ENCODE measurements at places on chromosomes 7 and 10.

DNA sequence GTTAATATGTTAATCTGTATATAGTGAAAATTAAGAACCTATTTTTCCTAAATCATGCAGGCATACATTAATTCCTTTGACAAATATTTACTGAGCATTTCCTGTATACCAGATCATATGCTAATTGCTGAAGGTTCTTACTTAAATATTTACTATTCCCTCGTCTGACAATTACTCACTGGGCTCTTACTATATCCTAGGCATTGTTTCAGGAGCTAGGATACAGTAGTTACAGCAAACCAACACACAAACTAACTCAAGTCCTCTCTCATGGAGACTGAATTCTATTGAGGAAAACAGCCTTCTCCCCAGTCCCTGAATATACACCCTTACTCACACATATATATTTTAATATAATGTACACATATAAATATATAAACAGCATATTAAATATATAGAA, 786.0 kb downstream of the NRG3 start:
- no peak for DNase-seq

DNA sequence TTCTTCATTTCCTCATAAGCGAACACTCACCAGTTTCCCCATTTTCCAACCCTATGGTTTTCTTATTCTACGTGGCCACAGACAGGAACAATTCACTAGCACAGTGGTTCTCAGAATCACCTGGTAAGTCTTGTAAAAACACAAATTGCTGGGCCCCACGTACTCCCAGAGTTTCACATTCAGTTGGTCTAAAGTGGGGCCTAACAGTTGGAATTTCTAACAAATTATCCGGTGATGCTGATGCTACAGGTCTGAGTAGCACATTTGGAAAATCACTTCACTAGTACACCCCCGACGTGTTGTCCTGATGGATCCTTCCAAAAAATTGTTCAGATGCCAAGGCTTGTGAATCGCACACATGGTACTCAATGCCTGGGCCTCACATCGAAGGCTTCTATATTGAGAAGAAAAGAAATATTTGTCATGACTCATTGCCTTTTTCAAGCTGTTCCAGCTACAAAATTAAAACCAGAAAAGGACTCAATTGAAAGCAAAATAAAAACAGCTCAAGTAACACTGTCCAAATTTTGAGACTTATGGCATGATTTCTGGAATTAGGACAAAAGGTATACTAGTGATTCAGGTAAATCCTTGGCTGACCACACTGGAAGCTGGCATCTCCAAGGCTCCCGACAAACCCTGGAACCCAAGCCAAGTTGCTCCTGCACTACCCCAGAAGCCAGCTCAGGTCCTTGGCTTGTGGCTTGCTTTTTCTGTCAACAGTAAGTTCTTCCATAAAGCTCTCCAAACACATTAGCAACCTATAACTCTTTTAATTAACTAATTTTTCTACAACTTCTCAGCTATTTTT, 12.9 kb upstream of the VIM start:
- DNase-seq: no peak

- DNase-seq: no peak
These were observed 240.5 kb downstream of the GLI3 start for GRCh38 chr7:41996381-41997035.

DNA sequence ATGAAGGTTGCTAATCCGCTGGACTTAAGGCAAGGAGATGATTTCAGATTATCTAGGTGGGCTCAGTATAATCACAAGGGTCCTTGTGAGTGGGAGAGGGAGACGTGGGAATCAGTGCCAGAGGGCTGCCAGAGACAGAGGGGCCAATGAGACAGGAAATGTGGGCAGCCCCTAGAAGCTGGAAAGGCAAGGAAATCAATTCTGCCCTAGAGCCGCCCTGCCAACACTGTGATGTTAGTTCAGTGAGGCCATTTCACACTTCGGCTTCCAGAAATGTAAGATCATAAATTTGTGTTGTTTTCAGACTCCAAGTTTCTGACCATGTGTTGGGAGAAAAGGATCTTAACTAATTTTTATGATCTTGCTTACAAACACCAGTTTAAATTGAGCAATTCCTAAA, 3.6 kb upstream of the GPNMB start:
- DNase-seq: no peak

GRCh38 chr7:95686109-95686508, 86.2 kb upstream of the DYNC1I1 start:
- DNase-seq: no peak

GRCh38 chr10:122173766-122174435, 97.2 kb upstream of the BTBD16 start:
- DNase-seq: no peak

DNA sequence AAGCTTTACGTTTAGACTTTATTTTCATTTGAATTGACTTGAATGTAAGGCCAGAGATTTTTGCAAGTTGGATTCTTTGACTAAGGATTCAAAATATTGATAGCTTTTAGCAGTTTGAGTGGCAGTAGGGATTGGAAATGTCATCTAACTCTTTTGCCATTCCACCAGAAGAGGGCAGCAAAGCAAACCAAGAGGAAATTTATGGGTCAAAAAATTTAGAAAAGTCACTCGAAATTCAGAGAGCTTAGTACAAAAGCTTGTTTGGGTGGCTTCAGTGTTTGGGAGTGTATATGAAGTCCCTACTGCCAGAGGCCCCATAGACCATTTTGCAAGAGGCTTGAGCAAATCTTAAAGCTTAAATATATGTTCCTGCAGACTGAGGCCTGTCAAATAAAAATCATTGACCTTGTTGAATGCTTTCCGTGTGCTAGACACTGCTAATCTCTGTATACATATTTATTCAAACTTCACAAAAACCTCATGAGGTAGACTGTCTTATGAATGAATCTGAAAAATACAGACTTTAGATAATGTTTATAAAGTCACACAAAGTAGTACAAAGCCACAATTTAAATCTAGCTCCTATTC, 44.6 kb upstream of the RSBN1L start:
- DNase-seq: no peak

GRCh38 chr7:129669901-129670300, 58.4 kb downstream of the NRF1 start:
- DNase-seq: no peak

- no peak for DNase-seq
These were observed 165.9 kb upstream of the PLXNA4 start for GRCh38 chr7:132742189-132742612.

DNA sequence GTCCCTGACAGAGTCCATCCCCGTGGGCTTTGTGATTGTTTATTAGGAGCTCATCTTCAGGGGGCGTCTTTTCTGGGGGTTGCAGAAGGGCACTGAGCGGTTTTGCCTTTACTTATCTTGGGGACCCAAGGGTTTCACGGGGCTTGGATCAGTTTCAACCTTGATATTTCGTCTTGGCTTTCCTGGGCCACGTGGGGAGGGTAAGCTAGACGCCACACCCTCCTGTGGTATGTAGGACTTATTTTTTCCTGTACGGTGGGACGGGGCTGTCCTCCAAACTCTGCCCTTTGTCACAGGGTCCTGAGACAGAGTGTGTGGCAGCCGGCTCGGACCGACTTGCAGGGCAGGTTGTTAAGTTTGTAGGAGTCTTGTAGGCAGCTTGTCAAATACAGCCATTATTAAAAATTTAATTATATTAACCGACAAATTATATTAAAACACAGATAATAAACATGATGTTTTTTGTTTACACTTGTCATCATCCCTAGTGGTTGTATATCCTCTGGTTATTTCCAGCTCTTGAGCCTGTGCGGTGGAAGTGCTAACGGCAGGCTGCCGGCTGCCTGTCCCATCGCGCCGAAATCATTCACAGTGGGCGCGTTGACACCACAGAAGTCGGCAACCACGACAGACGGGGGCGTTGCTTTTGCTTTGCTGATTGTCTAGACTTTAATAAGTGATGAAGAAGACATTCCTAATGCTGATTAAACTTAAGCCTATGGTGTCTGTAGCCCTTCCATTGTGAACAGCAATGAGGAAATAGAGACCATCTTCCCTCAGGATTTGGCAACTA, 193.2 kb downstream of the DNAJB6 start:
- no peak for DNase-seq

- no peak for DNase-seq
These were observed 4.1 kb downstream of the ERCC6 start for GRCh38 chr10:49534670-49535381.

DNA sequence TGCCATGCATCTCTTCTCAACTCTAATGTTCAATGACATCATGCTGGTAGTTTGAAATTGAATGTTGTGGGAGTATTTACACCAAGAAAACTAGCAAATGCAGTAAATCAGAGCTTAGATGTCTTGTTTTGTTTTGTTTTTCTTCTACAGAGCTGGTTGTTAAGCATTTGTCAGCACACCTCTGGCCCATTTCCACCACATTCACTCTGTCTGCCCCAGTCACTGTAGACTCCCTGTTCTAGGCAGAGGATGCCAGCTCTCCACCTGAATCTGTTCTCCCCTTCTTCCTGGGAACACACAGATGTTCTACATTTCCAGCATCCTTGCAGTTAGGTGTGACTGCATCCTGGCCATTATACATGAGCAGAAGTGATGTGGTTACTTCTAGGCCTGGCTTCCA, 4.1 kb upstream of the ARHGAP22 start:
- no peak for DNase-seq

GRCh38 chr10:1461016-1461415, 276.3 kb downstream of the ADARB2 start:
- DNase-seq: no peak

- DNase-seq: no peak
These were observed 15.2 kb downstream of the STAMBPL1 start for GRCh38 chr10:88895250-88895649.

DNA sequence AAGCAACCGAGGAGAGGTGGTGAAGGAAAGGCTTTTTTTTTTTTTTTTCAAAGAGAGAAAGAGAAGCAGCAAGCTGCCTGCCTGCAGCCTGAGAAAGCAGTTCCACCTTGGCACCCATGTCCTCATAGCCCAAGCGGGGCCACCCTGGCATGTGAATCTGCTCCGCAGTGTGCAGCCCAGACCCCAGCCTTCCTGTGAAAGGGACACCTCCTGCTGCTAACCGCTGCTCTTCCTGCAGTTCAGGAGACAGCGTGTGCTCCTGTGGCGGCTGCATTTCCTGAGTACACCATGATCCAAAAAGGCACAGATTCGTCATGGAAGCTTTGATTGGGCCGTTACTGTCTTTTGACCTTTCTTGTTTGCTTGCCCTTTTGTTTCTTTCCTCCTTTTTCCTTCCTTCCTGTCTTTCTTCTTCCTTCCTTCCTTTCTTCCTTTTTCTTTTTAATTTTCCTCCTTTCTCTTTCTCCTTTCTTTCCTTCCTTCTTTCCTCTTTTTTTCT, 38.1 kb downstream of the IKZF1 start:
- no peak for DNase-seq

- no peak for DNase-seq
These were observed 52.6 kb downstream of the ITGB1 start for GRCh38 chr10:32905466-32905865.

- no peak for DNase-seq
These were observed 41.9 kb downstream of the NKX6-2 start for GRCh38 chr10:132743925-132744490.

GRCh38 chr7:15719311-15719710, 32.8 kb upstream of the MEOX2 start:
- DNase-seq: no peak

DNA sequence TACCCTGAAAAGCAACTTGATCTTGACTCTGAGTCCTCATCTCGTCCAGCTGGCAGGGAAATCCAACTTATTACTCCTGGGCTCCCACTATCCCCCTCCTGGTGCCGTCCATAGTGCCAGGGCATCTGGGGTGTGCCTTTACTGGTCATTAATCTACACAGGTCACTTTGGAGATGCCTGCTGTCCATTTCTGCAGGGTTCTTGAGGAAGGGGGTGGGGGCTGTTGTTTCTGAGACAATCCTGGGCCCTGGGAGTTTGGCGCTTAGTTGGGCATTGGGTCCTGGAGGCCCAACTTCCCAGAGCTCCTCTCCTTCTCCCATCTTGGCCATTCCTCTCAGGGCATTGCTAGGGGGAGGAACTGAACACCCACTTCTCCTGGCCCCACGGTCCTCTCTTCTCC, 6.0 kb upstream of the TACR2 start:
- no peak for DNase-seq

GRCh38 chr10:6665847-6666246, 85.8 kb upstream of the PRKCQ start:
- peak; percentile 41 for DNase-seq

GRCh38 chr10:11329062-11329673, 282.3 kb downstream of the USP6NL start:
- no peak for DNase-seq

- DNase-seq: no peak
These were observed 26.9 kb downstream of the RAMP3 start for GRCh38 chr7:45184326-45185027.

- no peak for DNase-seq
These were observed 3.7 kb upstream of the HOXA7 start for GRCh38 chr7:27160145-27160545.
